Tibial nerve (tissue), 4 donors: ENCODE measurements at places on chromosomes 2 and 18. TPM values are rescaled to one million over a fixed set of nuclear protein-coding genes. Genes with fewer than 3 reads are reported as not detected.

- no peaks in the 10 kb centered on the region for H3K27me3 ChIP-seq
- H3K36me3 ChIP-seq = no peaks in the 10 kb centered on the region
- no peaks in the 10 kb centered on the region for H3K4me1 ChIP-seq
- H3K4me3 ChIP-seq = no peak overlapping the region
Observed at GRCh38 chr18:526681-527080, 26.2 kb upstream of the COLEC12 start.

DNA sequence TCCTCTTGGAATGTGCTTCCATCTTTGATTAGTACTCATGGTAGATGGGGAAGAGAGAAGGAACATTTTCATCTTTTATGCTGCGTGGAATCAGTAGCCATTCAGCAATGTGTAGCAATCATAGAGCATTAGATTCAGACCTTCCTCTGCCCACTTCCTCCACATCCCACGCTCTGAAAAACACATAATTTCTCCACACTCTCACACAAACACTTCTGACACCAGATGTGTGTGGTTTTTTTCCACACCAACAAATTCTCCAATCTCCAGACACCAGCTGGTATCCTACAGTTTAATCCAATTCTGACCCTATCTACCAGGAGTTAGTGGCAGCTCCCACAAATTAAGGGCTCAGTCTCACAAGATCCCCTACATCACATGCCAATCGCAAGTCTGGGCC, 103.3 kb downstream of the AOX1 start:
- no peak overlapping the region for H3K27ac ChIP-seq
- no peaks in the 10 kb centered on the region for H3K36me3 ChIP-seq
- no peak overlapping the region for H3K4me3 ChIP-seq
- H3K4me1 ChIP-seq = no peaks in the 10 kb centered on the region
- H3K27me3 ChIP-seq = no peaks in the 10 kb centered on the region

GRCh38 chr2:201135386-201135785, 19.4 kb downstream of the CFLAR start:
- peaks cover 2% of the 10 kb centered on the region for H3K36me3 ChIP-seq
- H3K4me1 ChIP-seq = peaks cover 56% of the 10 kb centered on the region
- DNase-seq = no peak

DNA sequence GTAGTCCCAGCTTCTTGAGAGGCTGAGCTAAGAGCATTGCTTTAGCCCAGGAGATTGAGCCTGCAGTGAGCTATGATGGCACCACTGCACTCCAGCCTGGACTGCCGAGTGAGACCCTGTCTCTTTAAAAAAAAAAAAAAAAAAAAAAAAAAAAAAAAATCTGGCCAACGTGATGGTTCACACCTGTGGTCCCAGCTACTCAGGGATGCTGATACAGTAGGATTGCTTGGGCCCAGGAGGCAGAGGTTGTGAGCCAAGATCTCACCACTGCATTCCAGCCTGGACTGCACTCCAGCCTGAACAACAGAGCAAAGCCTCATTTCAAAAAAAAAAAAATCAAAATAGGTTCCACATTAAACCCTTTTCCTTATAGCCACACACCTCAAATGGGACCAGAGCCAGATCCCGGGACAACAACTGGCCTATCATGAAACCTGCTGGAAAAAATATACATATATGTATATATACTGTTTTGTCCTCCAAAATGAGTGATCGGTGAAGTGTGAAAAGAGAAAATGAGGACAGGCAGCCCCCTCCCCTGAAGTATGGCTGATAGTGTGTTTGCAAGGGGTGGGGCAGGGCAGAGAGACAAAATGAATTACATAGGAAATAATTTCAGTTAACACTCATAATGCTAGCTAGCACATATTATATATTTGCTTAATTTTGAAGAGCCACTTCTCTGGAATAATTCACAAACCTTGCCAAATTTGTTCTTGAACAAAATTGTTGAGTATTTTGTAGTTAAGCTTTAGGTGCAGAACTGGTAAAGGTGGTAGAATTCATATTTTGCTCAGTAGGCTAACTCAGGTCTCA, 22.9 kb downstream of the MAPRE2 start:
- H3K27me3 ChIP-seq = no peaks in the 10 kb centered on the region
- no peaks in the 10 kb centered on the region for H3K36me3 ChIP-seq
- H3K4me3 ChIP-seq = no peak overlapping the region
- H3K27ac ChIP-seq = no peak overlapping the region
- DNase-seq = no peak
- peaks cover 22% of the 10 kb centered on the region for H3K4me1 ChIP-seq

GRCh38 chr2:111108745-111109271, 11.9 kb upstream of the BCL2L11 start:
- H3K27me3 ChIP-seq = peaks cover 13% of the 10 kb centered on the region
- no peak for DNase-seq
- no peaks in the 10 kb centered on the region for H3K36me3 ChIP-seq
- no peaks in the 10 kb centered on the region for H3K4me1 ChIP-seq
- no peak overlapping the region for H3K27ac ChIP-seq

- no peaks in the 10 kb centered on the region for H3K4me1 ChIP-seq
- no peaks in the 10 kb centered on the region for H3K27me3 ChIP-seq
- DNase-seq = no peak
- no peak overlapping the region for H3K4me3 ChIP-seq
Observed at GRCh38 chr2:132441051-132441450, 24.4 kb downstream of the GPR39 start.

DNA sequence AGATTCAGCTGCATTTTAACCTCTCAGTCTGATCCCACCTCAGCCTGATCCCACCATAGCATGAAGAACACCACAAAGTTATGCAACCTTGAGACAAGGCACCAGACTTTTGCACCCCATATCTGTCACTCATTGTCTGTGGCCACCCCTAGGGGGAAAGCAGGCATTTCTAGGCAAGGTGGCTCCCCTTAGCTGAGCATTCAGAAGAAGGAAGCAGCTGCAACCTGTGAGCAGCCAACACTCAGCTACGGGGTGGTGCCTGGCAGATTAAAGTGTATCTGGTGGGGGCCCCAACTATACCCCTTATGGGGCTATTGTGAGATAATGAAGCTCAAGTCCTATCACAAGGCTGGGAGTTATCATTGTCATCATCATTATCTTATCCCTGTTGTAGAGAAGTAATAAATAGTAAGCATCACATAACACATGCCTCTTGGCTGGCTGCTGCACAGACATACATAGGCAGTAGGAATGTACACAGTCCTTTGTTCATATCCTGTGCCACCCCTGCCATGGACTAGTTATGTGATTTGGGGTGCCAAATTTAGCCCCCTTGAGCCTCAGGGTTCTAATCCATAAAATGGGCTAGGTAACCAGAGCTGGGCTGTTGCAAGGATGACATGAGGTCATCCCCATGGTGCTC, 20.6 kb upstream of the TMEM163 start:
- no peaks in the 10 kb centered on the region for H3K36me3 ChIP-seq
- no peaks in the 10 kb centered on the region for H3K27me3 ChIP-seq
- H3K4me3 ChIP-seq = no peak overlapping the region

DNA sequence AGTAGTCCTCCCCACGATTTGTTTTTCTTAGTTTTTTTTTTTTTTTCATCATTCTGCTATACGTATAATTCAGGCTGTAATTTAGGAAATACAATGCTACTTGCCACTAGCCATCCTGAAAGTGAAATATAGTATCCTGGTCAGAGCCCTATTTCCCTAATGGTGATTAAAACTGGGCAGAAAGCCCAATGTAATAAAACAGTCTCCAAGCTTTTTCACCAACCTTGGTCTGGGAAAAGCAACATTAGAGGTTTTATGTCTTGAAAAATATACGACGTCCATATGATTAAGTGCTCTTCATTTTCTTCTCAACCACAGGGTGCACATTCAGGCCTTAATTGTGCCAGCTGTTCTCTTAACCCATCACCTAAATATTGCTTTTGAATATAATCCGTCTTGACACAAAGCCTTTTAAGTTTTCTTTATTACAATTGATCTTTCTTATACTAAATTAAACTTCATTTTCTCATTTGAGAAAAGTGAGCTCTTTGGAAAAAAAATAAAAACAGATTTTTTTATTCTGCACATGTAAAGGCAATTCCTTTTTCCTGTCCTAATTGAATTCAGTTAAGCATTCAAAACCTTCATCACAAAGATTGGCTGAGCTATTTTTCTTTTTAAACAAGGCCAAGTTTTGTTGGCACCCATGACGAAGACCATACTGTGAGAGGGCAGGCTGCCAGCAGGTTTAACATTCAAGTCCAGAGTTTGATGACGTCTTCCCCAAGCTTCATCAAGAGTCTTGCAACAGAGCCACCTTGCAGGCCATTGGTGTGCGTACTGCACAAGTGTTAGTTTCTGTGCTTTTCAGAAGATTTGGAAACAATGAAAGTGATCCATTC, 52.7 kb downstream of the MAP2 start:
- H3K27me3 ChIP-seq = no peaks in the 10 kb centered on the region
- no peak overlapping the region for H3K27ac ChIP-seq

- no peak for DNase-seq
- no peak overlapping the region for H3K4me3 ChIP-seq
- H3K27me3 ChIP-seq = no peaks in the 10 kb centered on the region
- no peaks in the 10 kb centered on the region for H3K36me3 ChIP-seq
- H3K4me1 ChIP-seq = no peaks in the 10 kb centered on the region
Observed at GRCh38 chr2:5360081-5360480, 332.1 kb upstream of the SOX11 start.

SERPINB3 gene
- not detected for total RNA-seq

LBX2 gene
- 0.20 TPM for total RNA-seq

TRABD2A gene
- not detected for total RNA-seq

C2orf80 gene
- total RNA-seq = not detected
